ENCODE measurements at places on chromosomes 16 and 17. TPM values are rescaled to one million over a fixed set of nuclear protein-coding genes. Genes with fewer than 3 reads are reported as not detected.

Gene FLII
- 193 TPM for total RNA-seq

Gene KREMEN2
- 5.6 TPM for total RNA-seq

Gene NPIPA8
- not detected for total RNA-seq

Gene MYH8
- not detected for total RNA-seq

Gene ENPP7
- total RNA-seq: not detected

Gene PITPNM3
- total RNA-seq: 5.0 TPM

Gene CSH2
- not detected for total RNA-seq

Gene FOXF1
- total RNA-seq: not detected

Gene CCL4L2
- total RNA-seq: not detected

Gene KRTAP17-1
- total RNA-seq: not detected

Gene TNRC6C
- 14.9 TPM for total RNA-seq

Gene HAGHL
- total RNA-seq: 1.0 TPM

Gene NOXO1
- total RNA-seq: not detected

Gene MYL11
- total RNA-seq: 0.68 TPM

Gene MMP2
- 23.1 TPM for total RNA-seq

Gene LGALS9
- 0.37 TPM for total RNA-seq

Gene MT1A
- not detected for total RNA-seq

Gene SALL1
- 70.7 TPM for total RNA-seq

Gene NXN
- total RNA-seq: 69.4 TPM

Gene PRPSAP2
- 100 TPM for total RNA-seq

Gene CTNS
- 9.4 TPM for total RNA-seq

Gene ABCA6
- total RNA-seq: not detected

Gene CACNB1
- 16.5 TPM for total RNA-seq

Gene KRT39
- total RNA-seq: not detected

Gene DEXI
- 16.4 TPM for total RNA-seq
